Astrocyte (in vitro differentiated cells and primary cell): ENCODE measurements at places on chromosomes 13 and 19.

DNA sequence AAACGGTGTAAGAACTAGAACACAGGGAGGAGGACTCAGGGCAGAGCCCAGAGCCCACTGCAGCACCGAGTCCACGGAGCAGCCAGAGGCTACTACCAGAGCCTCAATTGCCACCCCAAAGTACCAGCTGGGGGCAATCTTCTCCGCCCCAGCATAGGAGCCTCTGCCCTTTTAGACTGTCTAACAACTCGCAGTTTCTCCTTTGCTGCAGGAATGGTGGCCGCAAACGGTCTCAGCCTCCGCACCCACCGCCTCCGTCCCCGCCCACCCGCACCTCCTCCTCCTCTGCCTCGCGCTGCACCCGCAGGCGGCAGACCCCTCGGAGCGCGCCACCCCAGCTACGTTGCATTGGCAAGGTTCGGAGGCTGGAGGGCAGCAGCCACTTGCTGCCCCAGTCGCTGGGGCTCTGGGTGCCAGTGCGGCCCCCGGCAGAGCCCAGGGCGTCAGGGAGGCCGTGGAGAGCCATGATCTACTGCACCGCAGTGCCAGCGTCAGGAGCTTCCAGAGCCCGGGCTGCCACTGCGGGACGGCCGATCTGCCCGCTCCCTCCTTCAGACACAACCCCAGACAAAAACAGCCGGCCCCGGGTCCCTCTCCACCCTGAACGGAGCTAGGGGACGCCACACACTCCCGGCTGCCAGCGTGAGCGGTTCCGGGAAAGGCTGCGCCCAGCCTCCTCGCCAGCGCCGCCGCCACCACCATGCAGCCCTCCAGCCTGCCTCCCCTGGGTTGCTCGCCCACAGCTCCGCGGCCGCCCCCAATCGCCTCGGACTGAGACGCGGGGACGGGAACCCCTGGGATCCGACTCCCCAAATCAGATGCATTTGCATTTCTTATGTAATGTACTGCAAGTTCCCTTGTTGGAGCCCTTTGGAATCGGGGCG, 1.8 kb downstream of the FGF14 start:
- no peak for DNase-seq

DNA sequence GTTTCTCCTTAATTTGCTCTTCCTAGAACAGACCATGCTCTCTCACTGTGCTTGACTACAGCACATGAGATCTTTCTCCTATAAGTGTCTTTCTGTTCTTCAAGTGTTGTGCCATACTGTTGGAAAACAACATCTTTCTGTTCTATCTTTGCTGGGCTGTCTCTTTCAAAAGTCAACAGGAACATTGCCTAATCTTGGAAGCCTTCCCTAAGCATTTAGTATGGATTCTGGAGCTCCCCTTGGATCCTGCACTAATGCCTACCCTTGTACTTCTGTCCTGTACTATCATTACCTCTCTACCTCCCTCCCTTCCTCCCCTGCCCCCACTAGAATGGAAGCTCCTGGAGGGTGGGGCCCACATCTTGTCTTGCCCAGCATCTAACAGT, 26.8 kb downstream of the STARD13 start:
- no peak for DNase-seq

- no peak for DNase-seq
These were observed 20.4 kb downstream of the UBL3 start for GRCh38 chr13:29830000-29830399.

GRCh38 chr13:113009743-113010509, 40.9 kb downstream of the MCF2L start:
- no peak for DNase-seq

DNA sequence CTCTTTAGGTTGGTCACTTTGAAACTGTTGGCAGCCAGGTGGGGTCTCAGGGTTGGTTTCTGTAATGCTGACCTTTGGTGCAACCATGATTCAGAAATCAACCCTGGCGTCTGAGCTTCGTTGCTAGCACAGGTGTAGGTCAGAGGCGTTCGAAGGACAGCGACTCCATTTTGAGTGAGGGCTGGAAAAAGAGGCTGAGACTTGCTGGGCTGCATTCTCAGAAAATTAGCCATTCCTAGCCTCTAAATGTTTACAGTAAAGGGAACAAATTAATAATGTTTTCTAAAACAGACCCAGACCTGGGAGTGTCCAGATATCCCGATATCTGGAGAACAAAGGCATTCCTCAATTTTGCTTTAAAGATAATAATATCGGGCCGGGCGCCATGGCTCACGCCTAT, 29.2 kb downstream of the RHPN2 start:
- DNase-seq: no peak

GRCh38 chr19:50173127-50173526, 10.0 kb upstream of the IZUMO2 start:
- no peak for DNase-seq

DNA sequence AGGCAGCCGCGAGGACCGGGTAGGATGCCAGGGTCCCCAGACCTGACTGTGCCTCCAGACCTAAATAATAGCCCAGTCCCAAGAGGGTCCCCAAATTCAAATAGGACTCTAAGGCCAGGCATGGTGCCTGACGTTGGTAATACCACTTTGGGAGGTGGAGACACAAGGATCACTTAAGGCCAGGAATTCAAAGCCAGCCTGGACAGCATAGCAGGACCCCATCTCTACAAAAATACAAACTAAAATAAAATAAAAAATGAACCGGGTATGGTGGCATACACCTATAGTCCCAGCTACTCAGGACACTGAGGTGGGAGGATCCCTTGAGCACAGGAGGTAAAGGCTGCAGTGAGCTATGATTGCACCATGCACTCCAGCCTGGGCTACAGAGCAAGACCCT, 5.4 kb upstream of the APLP1 start:
- DNase-seq: no peak

GRCh38 chr13:44263751-44264620, 109.6 kb upstream of the SERP2 start:
- peak; percentile 47 for DNase-seq

DNA sequence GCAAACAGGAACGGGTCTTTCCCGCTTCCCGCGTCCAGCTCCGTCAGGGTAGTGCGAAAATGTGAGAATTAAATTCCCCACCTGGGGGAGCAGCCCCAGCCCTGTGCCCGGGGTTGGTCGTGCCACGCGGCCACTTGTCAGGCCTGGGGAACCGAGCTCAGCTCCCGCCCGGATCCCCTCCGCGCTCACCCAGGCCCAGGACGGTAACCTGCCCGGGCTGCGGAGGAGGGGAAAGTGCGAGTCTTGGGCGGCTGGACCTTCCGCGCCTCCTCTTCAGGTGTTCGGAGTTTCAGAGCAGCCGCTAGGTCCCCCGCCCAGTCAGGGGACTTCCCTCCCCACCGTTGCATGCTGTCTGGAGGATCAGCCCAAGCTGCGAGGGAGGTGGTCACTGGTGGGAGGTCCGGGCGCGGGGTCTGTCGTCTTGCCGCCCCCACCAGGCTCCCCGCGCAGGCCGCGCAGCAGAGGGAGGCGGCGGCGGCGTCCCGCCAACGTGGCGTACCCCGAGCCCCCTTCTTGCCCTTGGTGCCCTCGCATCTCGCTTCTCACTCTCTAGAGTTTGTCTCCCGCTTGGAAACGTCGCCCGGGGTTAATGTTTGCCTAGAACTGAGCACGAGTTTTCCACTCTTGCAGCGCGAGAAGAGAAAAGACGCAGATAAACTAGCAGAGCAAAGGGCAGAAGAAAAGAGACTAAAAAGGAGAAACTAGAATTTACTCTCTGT, 8.1 kb downstream of the URAD start:
- DNase-seq: no peak

DNA sequence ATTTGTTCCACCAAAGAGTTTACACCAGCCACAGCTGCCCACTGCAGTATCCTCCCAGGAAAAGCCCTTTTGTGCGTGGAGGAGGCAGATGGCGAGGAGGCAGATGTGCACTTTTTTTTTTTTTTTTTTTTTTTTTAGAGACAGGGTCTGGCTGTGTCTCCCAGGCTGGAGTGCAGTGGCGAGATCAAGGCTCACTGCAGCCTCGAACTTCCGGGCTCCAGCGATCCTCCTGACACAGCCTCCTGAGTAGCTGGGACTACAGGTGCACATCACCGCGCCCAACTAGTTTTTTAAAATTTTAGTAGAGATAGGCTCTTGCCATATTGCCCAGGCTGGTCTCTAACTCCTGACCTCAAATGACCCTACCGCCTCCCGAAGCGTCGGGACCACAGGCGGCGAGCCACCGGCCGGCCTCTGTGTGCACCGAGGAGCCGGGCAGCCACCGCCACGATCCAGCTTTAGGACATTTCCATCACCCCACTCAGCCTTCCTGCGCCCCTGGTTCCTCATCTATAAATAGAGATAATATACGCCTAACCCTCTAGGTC, 563 bp upstream of the PDCD5 start:
- DNase-seq: no peak

DNA sequence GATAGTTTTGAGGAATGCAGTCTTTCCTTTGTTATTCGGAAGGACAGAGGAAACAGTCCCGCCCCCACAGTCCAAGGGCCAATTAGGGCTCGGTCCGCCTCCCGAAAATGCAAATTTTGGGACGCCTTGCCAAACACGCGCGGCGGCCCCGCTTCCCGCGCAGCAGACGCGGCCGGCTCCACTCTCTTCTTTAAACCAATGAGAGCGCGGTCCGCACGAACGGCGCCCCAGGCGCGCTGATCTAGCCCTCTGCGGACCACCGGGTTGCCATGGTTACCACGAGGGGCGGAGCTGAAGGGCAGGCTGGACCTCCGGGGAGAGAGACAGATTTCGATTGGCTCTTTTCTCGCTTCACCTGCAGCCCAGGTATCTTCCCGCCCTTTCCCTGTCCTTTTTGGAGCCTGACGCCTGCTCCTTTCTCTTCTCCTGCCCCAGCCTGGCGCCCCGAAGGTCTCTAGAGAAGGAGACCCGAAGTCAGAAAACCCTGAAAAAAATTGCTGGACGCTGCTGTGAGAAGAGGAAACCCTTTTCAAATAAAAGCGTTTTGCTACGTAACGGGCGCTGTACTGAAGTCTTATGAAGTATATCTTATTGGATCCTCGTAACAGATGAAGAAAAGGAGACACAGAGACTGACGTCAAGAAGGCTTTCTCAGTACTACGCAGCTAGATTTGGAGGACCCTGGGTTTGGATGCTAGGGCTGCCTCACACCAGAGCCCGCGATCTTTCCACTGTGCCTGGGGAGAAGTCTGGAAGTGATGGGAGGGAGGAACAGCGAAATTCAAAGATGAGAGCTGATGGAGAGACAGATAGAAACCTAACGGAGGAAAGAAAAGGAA, 2.0 kb downstream of the PTH2 start:
- DNase-seq: peak; percentile 18

DNA sequence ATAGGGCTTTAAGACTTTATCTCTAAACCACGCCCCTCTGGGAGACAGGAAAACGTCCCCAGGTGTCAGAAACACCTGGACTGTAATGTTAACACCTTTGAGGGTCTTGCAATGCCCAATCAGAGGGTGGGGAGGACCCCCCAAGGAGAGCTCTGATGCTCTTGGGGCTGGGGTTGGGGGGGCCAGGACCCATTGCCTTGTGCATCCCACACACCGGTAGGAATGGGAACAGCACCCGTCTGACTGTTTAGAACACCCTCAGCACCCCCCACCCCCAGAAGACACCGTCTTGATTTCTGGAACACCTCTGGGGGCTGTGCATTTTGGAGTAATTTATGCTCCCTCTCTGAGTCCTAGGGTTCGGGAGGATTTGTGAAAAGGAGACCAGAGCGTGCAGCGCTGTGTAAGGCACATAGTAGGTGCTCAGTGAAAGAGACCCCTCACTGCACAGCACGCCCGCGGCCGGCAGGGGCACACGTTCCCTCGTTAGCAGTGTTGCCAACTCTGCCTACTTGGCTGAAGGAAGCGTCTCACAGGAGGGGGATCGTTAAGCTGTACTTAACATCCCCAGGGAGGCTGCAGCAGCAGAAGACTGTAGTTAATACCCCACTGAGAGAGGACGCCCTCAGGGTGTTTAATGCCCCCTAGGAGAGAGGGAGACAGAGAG, 2.8 kb upstream of the ERFL start:
- no peak for DNase-seq

GRCh38 chr13:19150712-19151228, 30.9 kb downstream of the TUBA3C start:
- DNase-seq: no peak

DNA sequence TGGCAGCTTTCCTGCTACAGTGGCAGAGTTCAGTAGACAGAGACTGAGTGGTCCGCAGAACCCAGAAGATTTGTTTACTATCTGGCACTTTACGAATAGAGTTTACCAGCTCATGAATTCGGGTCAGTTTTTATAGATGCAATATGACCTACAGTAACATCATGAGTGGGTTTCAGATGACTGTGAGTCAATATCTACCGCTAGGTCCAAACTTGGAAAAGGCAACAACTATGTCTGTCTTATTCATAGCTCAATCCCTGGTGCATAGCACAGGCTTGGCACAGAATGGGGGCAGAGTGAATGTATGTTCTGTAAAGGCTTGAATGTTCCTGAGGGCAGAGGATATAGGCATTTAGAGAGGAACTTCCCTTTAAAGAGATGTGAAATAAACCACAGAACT, 65.2 kb downstream of the RAP2A start:
- DNase-seq: no peak

DNA sequence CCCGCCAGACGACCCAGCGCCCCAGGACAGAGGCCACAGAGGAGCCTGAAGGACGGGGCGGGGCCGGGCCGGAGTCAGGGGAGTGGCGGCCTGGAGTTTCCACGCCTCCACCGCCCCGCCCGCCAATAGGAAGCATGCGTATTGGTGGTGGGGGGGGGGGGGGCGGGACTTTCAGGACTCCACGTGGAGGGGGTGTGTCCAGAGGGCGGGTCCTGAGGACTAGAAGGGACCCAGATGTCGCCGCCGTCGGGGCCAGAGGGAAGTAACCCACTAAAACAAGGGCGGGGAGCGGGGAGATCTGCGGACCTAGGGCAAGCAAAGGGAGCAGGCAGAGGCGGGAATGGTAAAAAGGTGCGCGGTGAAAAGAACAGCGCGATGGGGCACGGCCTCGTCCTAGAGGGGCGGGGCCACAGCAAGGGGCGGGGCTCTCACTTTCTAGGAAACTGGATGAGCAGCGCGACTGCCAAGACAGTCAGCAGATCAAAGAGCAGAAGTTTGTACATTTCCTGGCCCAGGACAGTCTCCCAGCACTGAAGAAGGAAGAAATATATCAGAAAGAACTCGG, 2.8 kb upstream of the LENG1 start:
- DNase-seq: peak; percentile 16

GRCh38 chr13:27504868-27505194, 54.5 kb upstream of the MTIF3 start:
- DNase-seq: no peak

GRCh38 chr19:38059897-38060296, 152.9 kb downstream of the SIPA1L3 start:
- no peak for DNase-seq

GRCh38 chr19:52343548-52343947, 7.5 kb downstream of the ZNF610 start:
- peak; percentile 20 for DNase-seq

DNA sequence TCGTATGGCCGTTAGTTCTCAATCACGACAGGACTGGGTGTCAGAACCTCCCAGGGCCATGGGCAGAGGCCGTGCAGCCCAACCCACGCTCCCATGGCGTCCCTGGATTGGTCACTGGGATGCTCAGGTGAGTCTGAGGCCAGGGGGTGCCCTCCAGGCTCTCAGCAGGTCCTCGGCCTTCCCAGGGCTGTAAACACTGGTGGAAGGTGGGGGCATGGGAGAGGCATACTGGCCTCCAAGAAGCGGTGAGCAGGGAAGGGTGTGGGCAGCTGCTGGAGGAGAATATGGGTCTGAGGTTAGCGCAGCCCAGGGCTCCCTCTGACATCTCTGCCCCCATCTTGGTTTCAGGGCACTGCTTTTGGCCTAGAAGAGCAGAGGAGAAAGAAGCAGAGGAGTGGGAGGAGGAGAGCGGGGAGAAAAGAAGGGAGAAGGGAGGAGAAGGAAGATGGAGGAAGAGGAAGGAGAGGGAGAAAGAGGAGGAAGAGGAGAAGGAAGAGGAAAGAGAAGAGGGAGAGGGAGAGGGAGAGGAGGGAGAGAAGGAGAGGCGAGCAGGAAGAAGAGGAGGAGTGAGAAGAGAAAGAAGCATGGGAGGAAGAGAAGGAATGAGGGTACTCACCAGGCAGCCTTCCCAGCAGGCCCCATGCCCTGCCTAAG, 62.3 kb downstream of the CEBPG start:
- DNase-seq: no peak
